Stimulated activated CD4-positive, alpha-beta T cell treated with anti-CD3 and anti-CD28 coated beads, Interleukin-12 subunit alpha, Interleukin-12 subunit beta, amount 100 ng/mL, for 48 hours (primary cell): ENCODE measurements at places on chromosomes 1 and 21.

GRCh38 chr21:42454786-42455185 is 41.2 kb downstream of the RSPH1 start:
- DNase-seq: no peak

GRCh38 chr1:212678456-212679410 is 20.9 kb downstream of the BATF3 start:
- no peak for DNase-seq

GRCh38 chr1:15246960-15247614 is at the start of gene FHAD1:
FHAD1 (plus strand) TSS chr1:15247223; CDS start chr1:15251785, 4,562 bp downstream.
- no peak for DNase-seq

DNA sequence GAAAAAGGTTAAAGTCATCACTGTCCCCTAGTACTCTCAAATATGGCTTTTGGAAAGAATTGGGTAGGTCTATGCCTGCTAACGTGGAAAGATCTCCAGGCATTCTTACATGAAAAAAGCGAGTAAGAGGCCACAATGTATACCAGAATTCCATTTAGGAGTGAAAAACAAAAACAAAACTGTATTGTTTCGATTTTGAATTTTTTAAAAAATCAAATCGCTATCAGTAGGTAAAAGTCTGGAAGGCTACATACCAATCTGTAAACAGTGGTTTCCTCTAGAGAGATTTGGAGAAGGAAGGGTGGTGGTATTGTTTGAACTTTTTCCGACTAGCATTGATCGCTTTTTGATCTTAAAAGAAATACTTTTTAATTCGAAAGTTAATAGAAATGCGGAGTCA is 55.9 kb downstream of the RRAGC start:
- no peak for DNase-seq

- no peak for DNase-seq
Measured at GRCh38 chr1:55786396-55786795, 571.2 kb upstream of the USP24 start.

DNA sequence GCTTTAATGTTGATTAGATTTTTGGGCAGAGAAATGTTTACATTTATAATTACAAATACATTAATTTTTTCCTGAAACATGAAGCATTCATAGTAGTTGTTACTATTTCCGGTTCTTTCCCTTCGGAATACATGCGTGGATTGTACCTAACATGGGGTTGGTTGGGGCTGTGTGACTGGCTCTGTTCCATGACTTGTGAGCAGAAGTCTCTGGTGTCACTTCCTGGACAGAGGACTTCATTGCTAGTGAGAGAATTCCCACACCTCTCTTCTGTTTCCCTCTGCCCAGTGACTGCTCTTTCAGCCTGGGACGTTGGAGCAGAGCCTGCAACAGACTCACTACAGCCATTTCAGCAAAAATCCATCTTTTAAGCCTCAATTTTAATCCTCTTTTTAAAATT is 231.4 kb downstream of the GRIK1 start:
- no peak for DNase-seq
